ENCODE measurements at places on chromosomes 13 and 19.

DNA sequence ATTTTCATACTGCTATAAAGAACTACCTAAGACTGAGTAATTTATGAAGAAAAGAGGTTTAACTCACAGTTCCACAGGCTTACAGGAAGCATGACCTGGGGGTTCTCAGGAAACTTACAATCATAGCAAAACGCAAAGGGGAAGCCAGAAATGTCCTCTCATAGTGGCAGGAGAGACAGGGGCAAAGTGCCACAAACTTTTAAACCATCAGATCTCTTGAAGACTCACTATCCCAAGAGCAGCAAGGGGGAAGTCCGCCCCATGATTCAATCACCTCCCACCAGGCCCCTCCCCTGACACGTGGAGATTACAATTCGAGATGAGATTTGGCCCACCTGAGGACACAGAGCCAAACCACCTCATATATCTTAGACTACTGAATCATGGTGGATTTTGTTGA lies 198.7 kb downstream of the KCTD12 start:
- no peak for DNase-seq

DNA sequence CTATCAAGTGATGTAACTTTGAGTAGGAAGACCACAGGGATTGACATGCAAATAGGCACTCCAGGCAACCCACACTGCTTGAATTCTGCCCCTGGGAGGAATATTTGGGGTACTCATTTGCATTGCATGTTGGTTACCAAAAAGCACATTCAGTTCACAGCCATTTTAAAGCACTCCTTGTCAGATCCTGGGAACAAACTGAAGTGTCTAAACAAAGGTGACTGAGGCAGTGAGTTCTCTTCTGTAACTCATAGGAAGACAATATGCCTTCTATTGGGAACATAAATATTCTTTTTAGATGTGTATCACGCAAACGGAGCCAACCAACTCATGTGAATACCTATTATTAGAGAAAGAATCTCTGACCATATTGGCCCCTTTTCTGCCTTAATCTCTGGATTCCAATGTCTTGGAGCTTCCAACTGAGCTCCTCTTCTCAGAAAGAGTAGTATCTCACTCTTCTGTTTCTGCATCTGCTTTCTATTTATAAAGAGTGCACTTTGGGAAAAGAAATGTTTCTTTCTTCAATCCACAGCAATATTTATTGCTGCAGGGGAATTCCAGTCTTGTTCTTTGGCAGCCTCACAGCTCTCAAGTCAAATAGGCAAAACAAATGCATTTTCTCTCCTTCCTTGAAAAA lies 125.7 kb upstream of the NBEA start:
- no peak for DNase-seq

DNA sequence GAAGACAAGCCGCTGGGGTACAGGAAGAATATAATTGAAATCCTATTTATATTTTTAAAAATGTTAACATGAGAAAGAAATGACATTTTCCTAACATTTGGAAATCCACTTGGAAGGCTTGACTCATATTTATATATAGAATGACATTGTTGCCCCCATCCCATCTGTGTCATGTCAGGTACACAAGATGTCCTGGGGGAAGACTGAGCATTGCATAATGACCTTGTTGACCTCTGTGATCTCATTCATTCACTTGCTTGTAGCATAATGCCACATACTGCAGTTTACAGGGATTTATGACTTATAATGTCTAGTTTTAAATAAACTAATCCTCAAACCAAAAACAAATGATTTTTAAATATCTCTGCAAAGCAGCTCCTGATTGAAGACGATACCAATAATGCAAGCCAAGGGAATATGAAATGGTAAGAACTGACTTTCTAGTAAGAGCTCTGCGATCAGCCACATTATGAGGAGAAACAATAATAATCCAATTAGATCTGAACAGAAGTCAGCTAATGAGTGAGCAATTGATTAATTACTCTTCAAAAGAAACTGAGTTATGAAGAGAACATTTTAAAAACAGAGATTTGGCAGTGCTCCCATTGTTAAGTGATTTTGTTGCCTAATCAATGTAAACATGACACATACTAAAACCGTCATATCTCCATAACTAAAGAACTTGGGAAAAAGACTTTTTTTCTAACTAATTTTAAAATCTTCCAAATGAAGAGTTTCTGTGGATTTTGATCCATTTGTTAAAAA lies 21.2 kb upstream of the VWA8 start:
- DNase-seq, result no peak

- DNase-seq, result no peak
These were observed at the start of gene S1PR4 for GRCh38 chr19:3178377-3178972. Gene S1PR4, plus strand, starts transcription at chr19:3178769. Its CDS starts 24 bp downstream, at chr19:3178793.

DNA sequence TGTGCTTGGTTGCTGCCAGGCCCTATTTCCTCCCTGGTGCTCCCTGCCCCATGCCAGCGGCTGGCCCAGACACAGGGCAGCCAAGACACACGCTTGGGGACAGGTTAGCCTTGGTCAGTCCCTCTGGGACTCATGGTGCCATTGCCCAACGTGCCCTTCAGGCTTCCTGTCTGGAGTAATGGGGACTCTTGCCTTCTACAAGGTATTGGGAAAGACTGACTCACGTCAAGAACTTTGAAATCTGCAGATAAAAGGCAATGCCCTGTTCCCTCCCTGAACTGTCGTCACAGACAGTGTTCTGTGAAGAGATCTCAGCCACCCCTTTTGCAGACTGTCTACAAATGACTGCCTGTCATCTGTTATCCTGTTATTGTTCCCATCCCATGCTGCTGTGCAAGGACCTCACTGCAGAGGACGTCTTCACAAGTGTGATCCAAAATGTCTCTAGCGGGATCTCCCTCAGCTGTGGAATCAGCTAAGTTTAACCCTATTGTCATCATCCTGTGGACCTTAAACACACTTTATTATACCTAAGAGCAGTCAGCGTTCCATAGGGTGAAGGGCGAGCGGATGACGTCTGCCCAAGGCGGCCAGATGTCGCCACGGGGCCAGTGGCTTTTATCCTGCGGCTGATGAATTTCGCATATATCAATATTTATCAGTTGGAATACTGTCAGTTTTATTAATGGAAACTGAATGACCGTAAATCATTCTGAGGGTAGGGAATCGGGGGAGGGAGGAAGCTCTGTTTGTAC lies 59.0 kb downstream of the GSX1 start:
- no peak for DNase-seq

GRCh38 chr19:4976401-4977298 lies 7.7 kb downstream of the KDM4B start:
- no peak for DNase-seq

GRCh38 chr13:45847554-45848224 lies 3.9 kb downstream of the SIAH3 start:
- no peak for DNase-seq

DNA sequence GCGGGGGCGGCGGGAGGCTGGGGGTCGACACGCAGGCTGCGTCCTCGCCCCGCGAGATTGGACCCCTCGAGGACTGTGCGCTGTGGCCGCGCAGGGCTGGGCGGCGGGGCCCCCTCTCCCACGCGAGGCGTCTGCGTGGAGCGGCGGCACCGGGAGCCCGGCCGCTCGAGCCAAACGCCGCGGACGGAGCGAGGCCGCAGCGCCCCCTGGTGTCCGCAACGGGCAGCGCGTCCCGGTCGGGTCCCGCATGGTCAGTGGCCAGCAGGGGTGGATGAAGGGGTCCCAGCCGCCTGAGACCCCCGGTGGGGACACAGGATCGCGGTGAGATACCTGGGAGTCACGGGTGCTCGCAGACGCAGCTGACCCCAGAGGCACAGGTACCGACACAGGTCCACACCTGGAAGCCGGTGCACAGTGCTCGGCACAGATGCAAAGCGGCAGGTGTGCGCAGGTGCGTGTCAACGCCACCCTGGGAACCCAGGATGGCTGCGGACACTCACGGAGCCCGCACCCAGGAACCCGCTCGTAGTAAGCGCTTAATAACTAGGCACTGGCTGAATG lies 2.1 kb upstream of the CIRBP start:
- peak; percentile 79 for DNase-seq

GRCh38 chr19:53977991-53978731 lies 13.3 kb upstream of the CACNG6 start:
- DNase-seq, result peak; percentile 94

GRCh38 chr19:13078897-13079541 lies 23.6 kb downstream of the LYL1 start:
- DNase-seq, result no peak

- peak; percentile 69 for DNase-seq
These were observed at the start of gene EML2 for GRCh38 chr19:45638930-45639729. Gene EML2, minus strand, starts transcription at chr19:45639397. Its CDS starts 21 bp downstream, at chr19:45639376.

- peak; percentile 78 for DNase-seq
These were observed 13.9 kb downstream of the APLP1 start for GRCh38 chr19:35882114-35882832.

All from hepatic stellate cell (primary cell).